Stimulated activated CD8-positive, alpha-beta memory T cell treated with anti-CD3 and anti-CD28 coated beads, Interleukin-7, amount 100 ng/mL, for 1 hour (primary cell): ENCODE measurements at places on chromosomes 1 and 21.

GRCh38 chr1:37149296-37149695 is 115.0 kb upstream of the GRIK3 start:
- DNase-seq: no peak

DNA sequence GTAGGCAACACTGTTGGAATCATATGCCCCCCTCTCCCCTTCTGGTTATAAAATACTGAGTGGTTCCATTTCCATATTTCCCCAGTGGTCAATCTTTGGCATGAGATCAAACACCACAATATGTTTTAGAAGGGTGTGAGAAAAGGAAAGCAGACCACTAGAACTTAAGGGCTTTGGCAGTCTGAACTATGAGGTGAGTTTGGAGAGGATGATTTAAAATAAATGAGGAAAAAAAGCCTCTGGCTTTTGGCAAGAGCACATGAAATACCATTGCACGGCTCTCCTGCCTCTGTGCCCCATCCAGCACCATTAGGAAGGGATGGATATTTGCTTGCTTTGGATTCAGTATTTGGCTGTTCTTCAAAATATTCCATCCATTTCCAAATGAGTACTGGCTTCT is 339.5 kb upstream of the C1orf87 start:
- DNase-seq: no peak

DNA sequence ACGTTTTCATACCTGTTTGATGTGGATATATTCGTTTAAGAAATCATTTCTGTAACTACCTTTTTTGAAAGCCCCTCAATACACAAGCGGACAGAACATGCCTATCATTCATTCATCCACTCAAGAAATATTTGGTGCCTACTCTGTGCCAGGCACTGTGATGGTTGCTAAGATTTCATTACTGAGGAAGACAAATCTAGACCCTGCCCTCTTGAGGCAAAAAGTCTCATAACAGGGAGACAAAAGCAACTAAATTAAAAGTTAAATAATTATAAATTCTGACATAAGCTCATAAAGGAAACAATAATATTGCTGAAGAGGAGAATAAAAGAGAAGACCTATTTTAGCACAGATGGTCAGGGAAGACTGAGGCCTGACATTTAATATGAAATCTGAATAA is 203.5 kb upstream of the ZNHIT6 start:
- no peak for DNase-seq

- DNase-seq: no peak
Measured at GRCh38 chr1:237702161-237702560, 188.6 kb downstream of the ZP4 start.

- no peak for DNase-seq
Measured at GRCh38 chr1:89556726-89557444, 32.3 kb downstream of the LRRC8B start.

- DNase-seq: no peak
Measured at GRCh38 chr1:91151702-91152101, 129.9 kb upstream of the ZNF644 start.

DNA sequence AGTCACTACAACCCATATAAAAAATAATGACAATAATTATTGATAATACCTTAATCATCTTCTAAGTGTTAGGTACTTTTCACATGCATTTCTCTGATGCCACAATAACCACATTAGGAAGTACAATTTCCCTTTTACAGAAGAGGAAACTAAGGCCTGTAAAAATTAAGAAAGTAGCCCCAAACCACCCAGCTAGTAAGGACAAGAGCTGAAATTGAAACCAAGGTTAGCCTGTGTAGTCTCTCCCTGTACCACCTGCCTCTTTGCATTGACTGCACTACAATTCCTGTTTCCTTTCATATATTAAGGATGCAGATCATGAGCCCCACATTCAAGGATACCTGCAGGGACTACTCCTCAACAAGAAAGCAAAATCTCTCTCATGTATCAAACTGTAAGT is 288.8 kb downstream of the GPATCH2 start:
- DNase-seq: no peak

DNA sequence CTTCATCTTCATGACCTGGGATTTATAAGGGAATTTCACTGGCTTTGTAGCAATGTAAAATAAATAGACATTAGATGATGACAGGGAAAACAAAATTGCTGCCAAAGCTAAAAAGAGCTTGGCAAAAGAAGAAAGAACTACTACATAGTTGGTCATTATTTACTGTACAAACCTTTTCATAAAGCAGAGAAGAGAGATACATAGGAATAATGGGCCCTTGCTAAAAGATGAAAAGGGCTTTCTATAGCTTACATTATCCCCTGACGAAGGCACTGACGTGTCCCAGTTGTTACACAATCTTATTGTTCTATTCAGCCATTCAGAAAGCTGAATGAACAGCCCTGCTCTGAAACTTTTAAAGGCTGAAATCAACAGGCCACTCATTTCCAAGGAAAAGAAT is 57.1 kb downstream of the ZC3H11B start:
- no peak for DNase-seq

DNA sequence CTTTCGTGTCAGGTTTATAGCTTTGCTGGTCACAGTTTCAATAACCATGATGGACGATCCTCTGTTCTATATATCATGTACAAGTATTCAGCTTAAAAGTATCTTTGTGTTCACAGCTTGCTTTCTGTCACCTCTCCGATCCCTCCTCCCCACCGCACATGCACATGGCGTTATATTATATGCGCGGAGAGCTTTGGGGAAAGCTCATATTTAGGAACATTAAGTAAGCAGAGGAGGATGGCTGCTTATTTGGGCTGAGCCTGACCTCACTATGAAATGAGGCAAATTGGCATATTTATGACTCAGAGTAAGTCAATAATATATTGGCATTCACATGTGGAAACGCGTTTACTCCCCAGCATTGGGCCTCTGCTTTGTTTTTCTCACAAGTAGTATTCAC is 360.5 kb downstream of the HLX start:
- DNase-seq: no peak
